ENCODE measurements at places on chromosomes 7 and 10.

DNA sequence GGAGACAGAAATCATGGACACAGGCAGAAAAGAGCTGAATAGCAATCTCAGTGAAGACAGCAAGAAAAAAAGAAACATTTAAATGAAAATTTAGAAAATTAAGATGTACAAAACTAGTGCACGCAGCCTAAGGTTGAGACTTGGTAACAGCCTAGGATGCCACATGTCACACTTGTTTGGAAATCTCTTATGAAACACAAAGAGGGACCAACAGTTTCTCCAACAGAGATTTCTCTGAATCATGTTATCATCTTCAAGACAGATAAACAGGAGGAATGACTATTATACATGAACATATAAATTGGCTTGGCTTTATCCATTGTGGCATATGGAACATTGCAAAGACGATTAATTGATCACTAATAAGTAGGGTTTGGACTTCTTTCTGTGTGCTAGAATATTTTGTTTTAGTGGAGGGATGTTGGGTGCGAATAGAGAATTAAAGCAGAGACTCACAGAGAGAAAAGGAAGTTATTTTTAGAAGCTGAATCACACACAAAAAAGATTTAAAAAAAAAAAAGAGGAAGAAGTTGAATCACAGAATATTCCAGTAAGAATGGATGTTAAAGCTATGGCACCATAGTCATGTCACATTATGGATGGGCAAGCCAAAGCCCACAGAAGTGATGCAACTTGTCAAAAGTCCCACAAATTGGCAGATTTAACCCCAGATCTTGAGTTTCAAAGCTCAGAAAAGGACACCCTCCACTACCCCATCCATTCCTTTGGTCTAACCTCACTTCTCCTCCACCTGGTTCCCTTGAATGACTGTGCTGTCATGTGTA lies 91.6 kb downstream of the MYOF start:
- DNase-seq, result no peak

DNA sequence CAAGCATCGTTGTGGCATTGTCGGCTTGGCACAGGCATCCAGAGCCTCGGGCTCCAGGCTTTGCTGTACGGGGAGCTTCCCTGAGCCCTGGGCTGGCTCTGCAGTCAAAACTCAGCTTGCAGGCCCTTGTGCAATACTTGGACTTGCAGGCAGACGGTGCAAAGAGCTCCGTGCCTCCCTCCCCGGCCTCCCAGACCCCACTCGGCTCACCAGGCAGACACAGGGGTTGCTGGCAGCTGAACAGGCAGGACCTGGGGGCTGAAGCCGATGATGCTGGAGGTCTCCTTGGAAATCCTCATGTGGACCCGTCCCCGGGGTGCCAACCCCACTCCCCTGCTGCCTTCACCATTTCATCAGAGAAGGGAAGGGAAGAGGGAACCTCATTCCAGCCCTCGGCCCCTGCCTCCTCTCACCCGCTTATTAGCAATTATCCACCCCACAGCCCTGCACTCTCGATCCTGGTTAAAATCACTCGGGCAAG lies 59.6 kb upstream of the GNA12 start:
- no peak for DNase-seq

- peak; percentile 60 for DNase-seq
Measured at GRCh38 chr10:72276013-72276387, 2.3 kb downstream of the DDIT4 start.

DNA sequence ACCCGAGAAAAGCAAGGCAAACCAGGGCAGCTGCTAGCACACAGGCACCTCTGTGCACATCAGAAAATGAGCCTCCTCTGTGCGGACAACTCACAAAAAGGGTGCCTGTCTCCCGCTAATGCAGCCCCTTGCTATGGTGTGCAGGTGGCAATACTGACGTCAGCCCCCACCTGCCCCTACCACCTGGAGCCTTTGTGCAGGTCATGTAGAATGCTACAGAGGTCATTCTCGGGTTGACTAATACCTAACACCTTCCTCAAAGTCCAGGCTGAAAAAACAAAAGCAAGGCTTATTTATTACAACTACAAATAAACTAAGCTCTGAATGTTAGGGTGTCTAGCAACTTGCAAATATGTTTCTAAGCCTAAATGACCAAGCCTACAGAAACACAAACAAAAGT lies 13.9 kb downstream of the PIP4K2A start:
- DNase-seq, result no peak

GRCh38 chr10:128863411-128863810 lies 603.6 kb upstream of the MGMT start:
- no peak for DNase-seq

- DNase-seq, result peak; percentile 59
Measured at GRCh38 chr7:44580945-44581878, 819 bp downstream of the TMED4 start.

- no peak for DNase-seq
Measured at GRCh38 chr10:129586898-129587443, 119.9 kb downstream of the MGMT start.

DNA sequence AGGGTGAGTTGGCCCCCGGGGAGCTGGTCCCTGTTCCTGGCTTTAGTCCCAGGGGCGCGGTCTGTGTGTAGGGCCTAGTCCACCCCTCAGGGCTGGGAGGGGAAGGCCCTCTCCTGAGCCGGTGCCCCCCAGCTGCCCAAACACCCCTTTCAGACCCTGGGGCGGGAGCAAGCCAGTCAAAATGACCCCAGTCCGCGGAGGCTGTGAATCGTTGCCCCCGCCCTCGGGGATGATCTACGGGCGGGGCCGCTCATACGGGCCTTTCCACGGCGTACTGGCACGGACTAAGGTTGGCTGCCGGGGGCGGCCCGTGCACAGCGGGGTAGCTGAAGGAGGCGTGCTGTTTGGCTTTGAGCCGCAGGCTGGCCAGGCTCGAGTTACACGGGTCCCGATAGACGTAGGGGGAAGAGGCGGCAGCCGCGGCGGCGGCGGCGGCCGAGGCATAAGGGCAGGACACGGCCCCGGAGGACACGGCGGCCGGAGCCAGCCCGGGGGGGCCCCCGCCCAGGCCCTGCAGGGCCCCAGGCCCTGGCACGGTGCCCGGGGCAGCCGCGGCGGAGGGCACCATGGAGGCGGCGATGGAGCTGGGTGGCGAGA lies 4.3 kb downstream of the ELOVL3 start:
- DNase-seq, result peak; percentile 56

DNA sequence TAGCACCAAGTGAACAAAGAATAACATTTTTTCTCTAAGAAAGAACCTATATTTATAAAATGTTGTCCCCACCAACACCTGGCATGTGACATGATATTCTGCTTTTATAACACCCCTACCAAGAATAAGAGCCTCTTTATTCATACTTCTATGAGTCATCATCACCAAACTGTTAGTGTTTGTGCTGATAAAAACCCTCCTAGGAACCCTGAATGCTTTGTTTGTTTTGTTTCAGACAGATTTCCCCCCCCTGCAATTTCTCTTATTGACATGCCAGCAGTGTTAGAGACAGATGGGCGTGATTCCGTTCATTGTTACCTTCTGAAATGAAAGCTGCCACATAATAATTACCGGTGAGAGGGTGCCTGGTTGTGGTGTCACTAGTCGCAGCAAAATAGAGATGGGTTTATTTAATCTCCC lies 651.1 kb downstream of the SORCS1 start:
- no peak for DNase-seq

- no peak for DNase-seq
Measured at GRCh38 chr10:105023211-105024111, 382.4 kb downstream of the SORCS3 start.

DNA sequence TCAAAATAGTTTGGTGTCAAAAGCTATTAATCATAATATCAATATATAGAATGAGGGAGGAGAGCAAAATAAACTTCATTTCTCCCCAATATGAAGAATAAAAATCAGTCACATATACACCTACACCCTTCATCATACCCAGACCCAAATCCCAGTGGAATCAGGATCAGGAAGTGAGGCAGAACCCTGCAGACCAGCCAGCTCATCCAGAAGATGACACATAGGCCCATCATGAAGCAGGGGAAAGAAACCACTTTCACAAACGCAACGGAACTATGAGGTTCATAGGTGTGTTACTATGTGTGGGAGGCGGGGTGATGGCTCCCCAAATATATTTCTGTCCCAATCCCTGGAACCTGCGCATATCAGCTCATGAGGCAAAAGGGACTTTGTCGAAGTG lies 89.0 kb downstream of the RSU1 start:
- DNase-seq, result no peak

GRCh38 chr10:54854389-54854788 lies 53.4 kb upstream of the PCDH15 start:
- no peak for DNase-seq

GRCh38 chr7:787332-788240 lies 44.7 kb upstream of the SUN1 start:
- no peak for DNase-seq

DNA sequence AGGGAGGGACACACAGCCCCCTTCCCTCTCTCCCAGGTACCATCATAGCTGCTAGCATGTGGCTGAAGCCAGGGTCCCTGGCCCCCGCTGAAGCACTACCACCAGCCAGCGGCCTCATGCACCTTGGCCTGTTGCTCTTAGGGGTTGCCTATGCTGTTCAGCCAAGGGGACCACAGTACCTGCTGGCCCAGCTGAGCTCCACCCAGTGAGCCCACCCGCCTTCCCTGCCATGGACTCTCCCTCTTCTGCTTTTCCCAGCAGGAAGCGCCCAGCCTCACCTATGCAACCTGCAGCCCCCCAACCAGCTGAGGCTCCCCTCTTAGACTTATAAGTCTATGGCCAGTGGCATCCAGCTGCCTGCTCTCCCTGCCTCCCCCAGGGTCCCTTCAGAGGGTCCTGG lies 8.7 kb upstream of the MTPAP start:
- DNase-seq, result no peak

DNA sequence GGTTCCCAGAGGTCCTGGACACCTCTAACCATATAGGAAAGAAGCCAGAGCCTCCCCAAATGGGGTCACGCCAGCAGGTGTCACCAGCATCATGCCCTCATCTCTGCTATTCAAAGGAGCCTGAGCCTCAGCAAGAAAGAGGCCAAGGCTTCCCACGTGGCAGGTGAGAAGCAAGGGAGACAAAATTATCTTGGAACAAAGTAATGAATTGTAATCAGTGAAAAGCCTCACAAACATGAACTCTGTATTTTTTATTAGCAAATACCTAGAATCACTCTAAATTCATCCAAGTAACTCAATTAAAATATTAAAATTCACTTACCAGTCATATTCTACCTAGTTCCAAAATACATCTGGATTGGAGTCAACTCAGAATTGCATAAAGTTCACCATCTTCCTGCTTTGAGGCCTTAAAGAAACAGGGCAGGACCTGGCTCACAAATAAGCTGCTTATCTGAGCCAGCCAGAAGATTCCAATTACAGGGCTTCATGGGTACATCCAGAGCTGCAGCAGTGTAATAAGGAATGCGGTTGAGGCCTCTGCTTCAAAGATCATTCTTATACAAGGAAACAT lies 68.7 kb downstream of the SGMS1 start:
- DNase-seq, result no peak

- no peak for DNase-seq
Measured at GRCh38 chr7:75727881-75728593, 10.7 kb downstream of the HIP1 start.

DNA sequence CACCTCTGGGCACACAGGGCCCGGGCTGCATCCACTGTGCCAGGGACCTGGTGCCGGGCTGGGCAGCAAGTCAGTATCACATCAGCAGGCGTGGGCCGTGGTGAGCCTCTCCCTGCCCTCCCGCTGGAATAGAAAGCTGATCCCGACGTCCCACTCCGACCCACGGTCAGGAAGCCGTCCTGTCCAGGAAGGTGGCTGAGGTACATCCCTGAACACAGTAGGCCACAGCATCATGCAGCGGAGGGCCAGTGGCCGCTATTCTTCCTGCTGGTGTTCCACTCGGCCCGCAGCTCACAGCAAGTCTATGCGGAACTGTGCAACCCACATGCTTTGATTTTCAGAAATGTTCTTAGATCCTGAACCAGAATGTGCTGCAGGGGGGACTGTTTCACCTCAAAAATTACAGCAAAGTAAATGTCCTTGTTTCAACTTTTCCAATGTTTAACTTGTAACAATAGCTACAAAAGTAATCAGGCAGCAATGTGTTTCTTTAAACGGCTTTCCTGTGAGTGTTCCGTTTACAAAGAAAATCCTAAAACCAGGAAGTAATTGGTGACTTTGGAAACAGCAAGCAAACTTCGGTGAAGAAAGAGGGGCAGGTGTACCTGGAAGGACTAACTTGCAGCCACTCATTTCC lies 676 bp upstream of the GPR146 start:
- DNase-seq, result no peak

GRCh38 chr7:51354897-51355296 lies 38.3 kb upstream of the COBL start:
- no peak for DNase-seq

- DNase-seq, result no peak
Measured at GRCh38 chr7:23918856-23919255, 208.8 kb downstream of the STK31 start.

DNA sequence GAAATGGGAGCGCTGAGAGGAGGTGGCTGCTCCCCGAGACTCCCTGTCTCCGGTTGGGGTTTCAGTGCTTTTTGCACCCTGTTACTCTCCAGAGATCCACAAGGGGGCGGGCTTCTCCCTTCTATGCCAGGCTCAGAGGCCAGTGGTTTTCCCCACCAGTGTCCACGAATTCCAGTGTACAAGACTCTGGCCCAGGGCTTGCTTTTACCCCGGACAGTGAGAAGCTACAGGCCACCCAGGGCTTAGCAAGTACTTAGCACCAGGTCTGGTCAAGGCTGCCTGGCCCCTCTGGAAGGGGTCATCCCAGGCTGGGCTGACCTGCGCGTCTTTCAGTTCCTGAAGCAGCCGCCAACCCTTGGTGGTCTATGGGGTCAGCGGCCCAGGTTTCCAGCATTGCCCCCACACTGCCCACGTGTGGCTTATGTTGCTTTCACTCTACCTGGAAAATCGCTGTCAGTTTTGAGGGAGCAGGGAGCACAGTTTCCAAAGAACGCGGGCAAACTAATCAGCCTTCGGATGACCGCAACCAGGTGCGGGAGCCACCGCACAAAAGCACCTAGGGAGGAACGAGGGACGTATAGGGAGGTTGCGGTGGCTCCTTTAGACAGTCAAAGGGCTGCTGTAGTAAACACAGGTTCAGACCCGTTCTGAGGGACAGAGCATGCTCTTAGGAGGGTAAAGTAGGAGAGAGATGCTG lies 6.8 kb downstream of the CYP26A1 start:
- peak; percentile 41 for DNase-seq

GRCh38 chr7:130942211-130942964 lies 208.4 kb upstream of the KLF14 start:
- no peak for DNase-seq

- no peak for DNase-seq
Measured at GRCh38 chr7:95373323-95373722, 22.9 kb downstream of the PON3 start.

- DNase-seq, result no peak
Measured at GRCh38 chr7:65397730-65398142, 24.1 kb downstream of the ZNF92 start.

DNA sequence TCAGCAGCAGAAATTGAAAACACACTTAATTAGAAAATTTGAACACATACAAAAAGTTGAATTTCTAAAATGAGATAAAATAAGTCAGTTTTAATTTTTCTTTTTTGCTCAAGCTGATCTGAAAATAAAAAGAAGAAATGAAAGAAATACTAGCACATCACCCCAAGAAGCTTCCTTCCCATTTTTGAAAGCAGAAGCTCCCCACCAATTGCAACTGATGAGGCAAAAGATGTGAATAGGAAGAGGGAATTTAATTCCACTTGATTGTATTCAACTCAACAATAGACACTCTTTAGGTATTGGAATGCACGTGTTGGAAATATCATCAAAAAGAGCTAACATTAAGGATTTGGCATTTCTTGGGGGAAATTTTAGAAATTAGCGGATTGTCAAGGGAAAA lies 175.8 kb downstream of the TRIL start:
- no peak for DNase-seq

GRCh38 chr7:2354939-2355704 lies 495 bp downstream of the EIF3B start:
- DNase-seq, result peak; percentile 19

GRCh38 chr7:91242097-91242844 lies 22.0 kb upstream of the FZD1 start:
- no peak for DNase-seq

All from stimulated activated CD4-positive, alpha-beta T cell treated with anti-CD3 and anti-CD28 coated beads, Interleukin-1b, Interleukin-23, amount 100 ng/mL, for 48 hours (primary cell).